Fibroblast of lung (primary cell): ENCODE measurements at places on chromosomes 5 and 9.

DNA sequence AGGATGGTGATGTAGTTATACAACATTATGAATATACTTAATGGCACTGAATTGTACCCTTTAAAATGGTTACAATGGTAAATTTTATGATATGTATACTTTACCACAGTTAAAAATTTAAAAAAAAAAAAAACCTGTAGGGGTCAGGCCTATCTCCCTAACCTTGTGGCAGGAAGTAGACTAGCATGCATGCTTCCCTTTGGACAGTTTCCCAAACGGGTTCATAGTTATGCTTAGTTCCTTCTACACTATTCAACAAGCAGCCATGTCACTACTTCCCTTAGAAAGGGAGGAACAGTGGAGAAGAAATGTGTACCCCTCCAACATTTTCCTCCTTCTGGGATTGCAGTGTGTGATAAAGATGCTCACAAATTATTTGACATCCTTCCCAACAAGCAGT is 32.5 kb downstream of the IDNK start:
- DNase-seq: no peak

DNA sequence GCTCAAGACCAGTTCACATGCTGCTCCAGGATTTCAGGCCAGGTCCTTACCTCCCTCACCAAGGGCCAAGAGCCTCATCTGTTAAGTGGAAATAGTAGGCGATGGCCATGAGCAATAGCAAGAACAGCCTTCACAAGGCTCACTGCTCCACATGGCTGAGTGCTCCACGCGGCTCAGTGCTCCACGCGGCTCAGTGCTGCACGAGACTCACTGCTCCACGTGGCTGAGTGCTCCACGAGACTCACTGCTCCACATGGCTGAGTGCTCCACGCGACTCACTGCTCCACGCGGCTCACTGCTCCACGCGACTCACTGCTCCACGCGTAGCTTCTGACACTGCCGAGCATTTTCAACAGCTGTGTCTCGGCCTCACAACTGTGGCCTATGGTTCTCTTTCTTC is 36.4 kb upstream of the ADAMTS2 start:
- DNase-seq: no peak

DNA sequence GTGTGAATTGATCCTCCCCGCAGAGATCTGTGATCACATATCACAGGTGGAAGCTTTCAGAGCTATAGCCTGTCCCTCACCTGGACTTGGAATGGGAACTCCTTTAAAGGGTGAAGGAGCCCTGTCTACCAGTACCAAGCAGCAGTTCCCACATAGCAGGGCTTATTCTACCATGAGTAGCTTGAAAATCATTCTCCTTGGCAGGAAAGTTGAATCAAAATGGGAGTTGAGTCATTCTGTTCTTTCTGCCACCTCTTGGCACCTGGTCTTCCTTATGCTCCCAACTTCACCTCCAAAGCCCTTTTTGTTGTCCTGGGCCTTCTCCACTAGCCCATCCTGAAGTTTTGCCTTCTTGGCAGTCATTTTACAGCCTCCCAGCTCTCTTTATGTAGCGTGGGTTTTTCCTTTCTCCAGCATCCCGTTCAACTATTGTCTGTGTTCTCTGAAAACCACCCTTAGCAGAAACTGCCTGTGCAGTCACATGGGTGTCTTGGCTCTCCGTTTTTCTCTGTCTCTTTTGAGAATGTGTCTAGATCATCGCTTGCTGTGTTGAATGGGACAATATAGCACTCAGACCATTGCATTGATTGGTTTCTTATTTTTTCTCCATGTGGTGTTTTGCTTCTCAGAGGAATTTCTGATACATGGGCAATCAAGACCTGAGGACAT is 222.2 kb downstream of the AOPEP start:
- peak; percentile 68 for DNase-seq

GRCh38 chr5:10467281-10468198 is 25.9 kb downstream of the ROPN1L start:
- DNase-seq: peak; percentile 77

- no peak for DNase-seq
These were observed 14.1 kb upstream of the XPA start for GRCh38 chr9:97711223-97711626.

DNA sequence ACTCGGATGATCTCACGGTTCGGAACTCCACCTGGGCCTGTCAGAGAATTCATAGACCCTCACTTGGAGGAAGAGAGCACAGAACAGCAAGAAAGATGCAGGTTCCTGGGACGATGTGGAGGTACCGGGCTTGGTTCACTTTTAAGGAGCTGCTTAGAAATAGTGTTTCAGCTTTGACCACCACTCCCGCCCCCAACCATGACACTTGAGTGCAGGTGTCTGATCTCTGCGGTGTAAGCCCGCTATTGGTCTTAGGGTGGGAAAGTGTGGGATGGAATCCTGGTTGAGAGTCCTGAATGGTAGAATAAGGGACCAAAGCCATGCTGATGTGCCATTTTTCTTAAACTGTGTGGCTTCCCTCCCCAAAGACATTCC is 97.2 kb upstream of the LMX1B start:
- DNase-seq: no peak

- no peak for DNase-seq
These were observed 37.2 kb upstream of the SPDL1 start for GRCh38 chr5:169546346-169546745.

DNA sequence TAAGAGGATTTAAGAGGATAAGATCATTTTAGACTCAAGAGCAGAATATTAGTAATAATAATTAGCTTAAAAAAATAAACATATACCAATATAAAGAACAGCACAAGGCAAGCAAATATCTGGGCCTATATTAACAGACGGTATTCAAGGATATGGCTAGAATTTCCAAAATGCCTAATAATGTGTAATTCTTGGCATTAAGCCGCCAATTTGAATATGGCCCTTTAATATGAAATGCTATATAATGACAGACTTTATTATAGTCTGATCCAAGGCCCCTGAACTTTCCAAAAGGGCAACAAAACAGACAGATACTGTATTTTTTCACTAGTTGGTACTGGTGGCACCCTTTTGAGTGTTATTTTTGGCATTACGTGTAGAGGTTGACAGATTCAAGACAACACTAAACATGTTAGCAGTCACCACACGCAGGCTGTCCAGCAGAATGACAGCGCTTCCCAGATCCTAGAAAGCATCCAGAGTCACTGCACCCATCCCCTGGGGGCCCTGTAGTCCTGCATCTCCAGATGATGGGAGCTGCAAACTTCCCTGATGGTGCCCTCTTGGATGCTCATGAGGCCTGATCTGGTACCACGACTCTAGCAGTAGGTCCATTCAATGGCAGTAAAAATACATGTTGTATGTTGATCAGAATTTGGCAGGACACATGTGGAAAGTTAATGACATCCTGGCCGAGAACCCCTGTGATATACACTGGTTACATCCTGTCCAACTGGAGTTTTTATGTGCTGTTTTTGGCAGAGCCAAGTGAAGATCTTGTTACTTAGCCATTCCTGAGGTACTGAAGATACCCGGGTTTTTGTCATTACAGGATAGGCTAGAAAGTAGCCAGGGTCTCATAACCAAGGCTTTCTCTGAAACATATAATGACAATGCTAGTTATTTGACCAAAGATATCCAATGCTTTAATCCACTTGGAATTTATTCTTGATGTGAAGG is 1.7 kb upstream of the ABL1 start:
- DNase-seq: peak; percentile 75

- no peak for DNase-seq
These were observed 75.9 kb downstream of the TRIO start for GRCh38 chr5:14218897-14219573.

DNA sequence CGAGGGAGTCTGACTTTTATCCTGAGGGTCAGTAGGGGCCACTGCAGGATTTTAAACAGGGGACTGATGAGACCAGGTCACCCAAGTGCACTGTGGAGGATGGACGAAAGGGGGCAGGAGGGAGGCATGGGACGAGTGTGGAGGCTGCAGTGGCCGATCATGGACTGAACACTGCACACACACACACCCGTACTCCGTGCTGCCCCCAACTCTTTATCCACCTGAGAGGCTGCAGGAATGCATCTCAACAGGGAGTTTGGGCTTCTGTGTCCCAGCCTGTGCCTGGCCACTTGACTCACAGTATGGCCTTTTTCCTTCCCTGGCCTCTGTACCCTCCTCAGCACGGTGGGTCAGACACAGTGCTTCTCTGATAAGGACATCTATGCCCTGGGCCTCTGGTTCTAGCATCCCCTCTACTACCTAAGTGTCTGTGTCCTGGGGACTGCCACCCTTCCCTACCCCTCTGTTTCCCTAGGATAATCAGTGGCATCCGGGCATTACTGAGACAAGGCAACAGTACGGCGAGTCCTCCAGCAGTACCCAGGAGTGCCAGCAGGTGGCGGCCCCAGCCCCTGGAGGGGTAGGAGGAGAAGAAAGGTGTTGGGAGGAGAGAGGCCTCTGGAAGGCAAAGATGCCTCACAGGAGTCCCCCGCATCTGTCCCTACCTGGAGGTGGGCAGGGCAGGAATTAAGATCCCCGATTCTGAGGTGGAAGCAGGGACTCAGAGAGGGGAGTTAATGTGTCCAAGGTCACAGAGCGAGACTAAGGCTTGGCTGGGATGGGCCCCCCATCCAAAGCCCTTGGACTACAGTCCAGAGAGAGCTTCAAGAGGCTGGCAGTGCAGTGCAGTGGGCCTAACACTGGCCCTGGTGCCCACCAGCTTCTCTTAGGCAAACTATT is 5.1 kb upstream of the CDX1 start:
- peak; percentile 52 for DNase-seq

DNA sequence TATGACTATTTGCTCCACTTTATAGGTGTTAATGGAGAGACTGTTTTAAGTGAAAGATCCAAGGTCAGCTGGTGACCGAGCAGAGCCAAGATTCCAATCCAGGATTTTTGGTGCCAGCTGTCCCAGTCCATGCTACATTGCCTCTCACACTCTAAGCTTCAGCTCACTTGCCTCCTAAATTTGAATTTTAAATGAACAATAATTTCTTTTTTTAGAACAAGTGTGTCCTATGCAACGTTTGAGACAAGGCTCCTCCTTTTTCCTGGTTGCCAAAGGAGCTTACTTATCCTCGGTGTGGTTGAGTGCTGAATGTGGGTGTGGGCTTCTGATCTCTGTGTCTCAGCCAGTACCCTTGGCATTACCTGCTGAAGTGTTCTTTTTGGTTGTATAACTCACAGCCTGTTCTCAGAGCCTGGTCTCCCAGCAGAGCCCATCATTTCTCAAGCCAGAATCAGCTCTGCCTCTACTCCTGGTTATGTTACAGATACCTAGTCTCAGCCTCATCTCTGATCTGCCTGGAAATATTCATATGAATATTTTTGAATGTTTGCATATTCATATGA is 4.0 kb upstream of the PRRC1 start:
- DNase-seq: no peak

- no peak for DNase-seq
These were observed 24.1 kb downstream of the RIGI start for GRCh38 chr9:32501868-32502267.

DNA sequence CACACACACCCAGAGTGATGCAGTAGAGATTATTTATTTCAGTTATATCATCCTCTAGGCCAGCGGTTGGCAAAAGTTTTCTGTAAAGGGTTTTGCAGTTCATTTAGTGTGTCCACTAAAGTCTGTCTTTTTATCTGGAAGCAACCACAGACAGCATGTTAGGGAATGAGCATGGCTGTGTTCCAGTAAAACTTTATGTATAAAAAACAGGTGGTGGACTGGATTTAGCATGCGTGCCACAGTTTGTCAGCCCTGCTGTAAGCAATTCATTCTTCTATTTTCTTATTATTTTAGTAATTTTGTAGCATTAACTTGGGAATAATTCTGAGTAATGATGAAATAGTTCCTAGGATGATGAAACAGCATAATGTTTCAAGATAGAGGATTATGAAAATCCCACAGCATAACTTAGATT is 51.7 kb downstream of the CCNH start:
- DNase-seq: peak; percentile 52

GRCh38 chr5:141785711-141786110 is 92.5 kb downstream of the PCDH1 start:
- DNase-seq: no peak

GRCh38 chr9:111572950-111573604 is 26.4 kb downstream of the PTGR1 start:
- DNase-seq: peak; percentile 96

GRCh38 chr5:176133289-176133870 is 104.8 kb upstream of the SIMC1 start:
- no peak for DNase-seq

- DNase-seq: peak; percentile 97
These were observed 20.1 kb downstream of the PCDHGC5 start for GRCh38 chr5:141508798-141509611.

DNA sequence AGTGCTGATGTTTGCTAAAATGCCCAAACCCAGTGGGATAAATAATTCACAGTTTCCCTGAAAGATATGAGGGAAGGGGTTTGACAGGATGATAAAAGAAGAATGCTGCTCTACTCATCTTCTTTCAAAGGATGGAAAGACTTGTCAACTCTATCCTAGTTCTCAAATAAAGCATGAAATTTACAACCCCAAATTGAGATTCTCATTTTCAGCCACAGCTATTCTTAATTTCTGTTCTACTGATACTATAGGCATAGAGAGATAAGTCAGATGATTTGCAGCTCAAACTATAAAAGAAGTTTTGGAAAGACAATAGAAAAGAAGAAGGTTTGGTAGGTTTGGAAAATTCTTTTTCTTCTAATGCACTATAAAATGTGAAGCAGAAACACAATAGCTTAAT is 542.6 kb downstream of the CSNK1G3 start:
- no peak for DNase-seq

DNA sequence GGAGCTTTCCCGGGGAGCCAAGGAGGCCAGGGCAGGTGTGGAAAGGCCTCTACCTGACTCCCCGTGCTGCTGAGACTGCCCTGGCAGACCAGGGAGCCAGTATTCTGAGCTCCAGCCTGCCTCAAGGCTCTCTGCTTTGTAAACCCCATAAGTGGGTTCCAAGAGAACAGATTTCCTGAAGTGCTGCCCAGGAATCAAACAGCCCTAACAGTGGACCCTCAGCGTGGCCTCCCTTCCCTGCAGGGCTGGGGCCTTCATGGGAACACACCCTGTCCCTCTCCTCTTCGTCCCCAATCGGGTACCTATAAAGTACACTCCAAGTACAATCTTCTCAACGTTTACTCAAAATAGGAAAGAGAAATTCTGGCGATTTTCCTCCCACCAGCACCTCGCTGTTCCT is 252.5 kb downstream of the FSTL4 start:
- DNase-seq: no peak

- DNase-seq: no peak
These were observed 4.1 kb downstream of the PAX5 start for GRCh38 chr9:37029776-37030610.

DNA sequence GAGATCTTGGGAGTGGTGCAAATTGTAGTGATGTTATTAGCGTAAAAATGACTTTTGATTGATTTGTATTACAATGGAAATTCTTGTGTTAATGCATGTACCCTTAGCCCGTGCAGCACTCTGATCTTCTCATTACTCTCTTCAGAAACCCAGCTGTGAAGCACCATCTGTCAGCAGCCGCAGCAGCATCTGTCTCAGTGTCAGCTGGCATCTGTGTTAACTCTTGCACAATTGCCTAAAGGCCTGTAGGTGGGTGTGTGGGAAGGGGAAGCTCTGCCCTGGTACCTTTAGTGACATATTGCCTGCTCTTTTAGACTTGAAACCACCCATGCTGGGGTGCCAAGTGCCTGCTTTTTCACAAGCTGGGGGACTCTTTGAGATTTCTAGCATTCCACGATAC is 101.3 kb downstream of the FBXL7 start:
- peak; percentile 29 for DNase-seq
